Dorsolateral prefrontal cortex (tissue), 122 donors: ENCODE measurements at places on chromosomes 1 and 21. TPM values are rescaled to one million over a fixed set of nuclear protein-coding genes. Genes with fewer than 3 reads are reported as not detected.

UBXN10 gene
- 16.5 TPM for total RNA-seq

NUP210L gene
- 0.99 TPM for total RNA-seq

NMNAT2 gene
- 160 TPM for total RNA-seq

NCAM2 gene
- total RNA-seq: 188 TPM

IGSF21 gene
- 74.8 TPM for total RNA-seq

HSD3B1 gene
- not detected for total RNA-seq

FTCD gene
- 19.9 TPM for total RNA-seq

MYCL gene
- 2.6 TPM for total RNA-seq

BEND5 gene
- total RNA-seq: 24.8 TPM

ZMYND12 gene
- total RNA-seq: 2.1 TPM

MAP3K21 gene
- 8.3 TPM for total RNA-seq

WDR64 gene
- total RNA-seq: 2.0 TPM

MINDY1 gene
- 26.1 TPM for total RNA-seq
